ENCODE measurements at places on chromosomes 1 and 21. TPM values are rescaled to one million over a fixed set of nuclear protein-coding genes. Genes with fewer than 3 reads are reported as not detected.

- DNase-seq, result no peak
Measured at GRCh38 chr1:7178336-7178735, 393.1 kb downstream of the CAMTA1 start.

S1PR1 gene
- 79.1 TPM for total RNA-seq

- DNase-seq, result no peak
Measured at GRCh38 chr1:18927654-18928272, 25.4 kb upstream of the ALDH4A1 start.

DNA sequence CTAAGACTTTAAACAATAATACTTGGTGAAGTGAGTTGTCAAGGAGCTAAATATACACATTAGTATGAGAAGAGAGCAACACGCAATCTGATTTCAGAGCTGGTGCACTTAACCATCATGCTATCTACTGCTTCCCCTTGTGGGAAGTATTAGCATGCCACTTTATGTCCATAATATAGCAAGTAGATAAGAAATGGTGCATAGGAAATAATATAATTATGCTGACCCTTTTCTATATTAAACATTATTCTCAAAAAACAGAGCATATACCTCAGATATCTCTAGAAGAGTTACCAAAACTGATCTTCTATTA, 63.4 kb downstream of the MAGI3 start:
- no peak for DNase-seq

GRCh38 chr1:118902711-118903191, 85.4 kb downstream of the TBX15 start:
- no peak for DNase-seq

DNA sequence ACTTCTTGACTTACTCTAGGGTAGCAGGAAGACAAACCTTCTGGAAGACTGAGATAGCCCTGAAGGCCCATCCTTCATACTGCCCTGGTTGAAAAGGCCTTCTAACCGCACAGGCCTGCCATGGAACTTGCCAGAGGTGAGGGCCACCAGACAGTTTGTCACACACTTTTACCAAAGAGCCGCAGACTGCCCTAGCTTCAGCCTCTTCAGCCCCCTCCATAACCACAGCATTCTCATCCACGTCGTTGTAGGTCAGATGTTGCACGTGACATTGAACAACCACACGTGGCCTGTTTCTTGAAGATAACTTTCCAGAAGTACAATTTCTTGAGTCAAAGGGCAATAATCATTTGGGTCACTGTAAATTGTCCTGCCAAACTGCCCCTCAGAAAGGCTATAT, 18.9 kb downstream of the ZNF362 start:
- no peak for DNase-seq

RGS1 gene
- not detected for total RNA-seq

DNA sequence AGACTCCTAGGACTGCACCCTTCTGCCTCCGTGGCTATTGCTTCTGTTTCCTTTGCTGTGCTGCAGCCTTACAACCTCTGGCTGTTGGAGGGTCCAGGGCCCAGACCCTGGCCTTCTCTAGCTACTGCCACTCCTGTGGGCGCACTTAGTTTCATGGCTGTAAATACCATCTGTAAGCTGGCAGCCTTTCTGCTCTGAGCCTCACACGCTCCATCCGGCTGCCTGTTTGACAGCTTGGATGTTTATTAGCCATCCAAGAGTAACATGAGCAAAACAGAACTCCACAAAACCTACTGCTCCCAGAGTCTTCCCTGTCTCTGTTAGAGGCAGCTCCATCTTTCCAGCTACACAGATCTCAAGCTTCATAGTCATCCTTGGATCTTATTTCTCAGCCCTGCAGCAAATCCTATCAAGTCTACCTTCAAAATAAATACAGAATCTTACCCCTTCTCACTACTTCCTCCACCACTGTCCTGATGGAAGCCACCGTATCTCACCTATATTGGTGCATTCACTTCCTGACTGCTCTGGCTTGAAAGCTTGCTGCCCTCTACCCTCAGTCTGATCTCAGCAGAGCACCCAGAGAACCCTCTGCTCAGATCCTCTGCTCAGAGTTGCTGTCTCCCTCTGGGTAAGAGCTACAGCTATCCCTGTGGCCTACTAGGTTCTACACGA, 19.1 kb downstream of the SLC25A33 start:
- DNase-seq, result no peak

DNA sequence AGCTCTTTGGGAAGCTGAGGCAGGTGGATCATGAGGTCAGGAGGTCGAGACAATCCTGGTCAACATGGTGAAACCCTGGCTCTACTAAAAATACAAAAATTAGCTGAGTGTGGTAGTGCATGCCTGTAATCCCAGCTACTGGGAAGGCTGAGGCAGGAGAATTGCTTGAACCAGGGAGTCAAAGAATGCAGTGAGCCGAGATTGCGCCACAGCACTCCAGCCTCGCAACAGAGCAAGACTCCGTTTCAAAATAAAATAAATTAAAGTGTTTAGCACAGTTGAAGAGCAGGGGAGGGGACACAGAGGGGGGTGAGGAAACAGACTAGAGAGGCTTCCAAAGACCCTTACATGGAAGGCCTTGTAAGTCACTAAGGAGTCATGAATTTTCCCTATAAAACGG, 131.2 kb upstream of the SPATA6 start:
- no peak for DNase-seq

DENND2D gene
- total RNA-seq, result 3.6 TPM

DNA sequence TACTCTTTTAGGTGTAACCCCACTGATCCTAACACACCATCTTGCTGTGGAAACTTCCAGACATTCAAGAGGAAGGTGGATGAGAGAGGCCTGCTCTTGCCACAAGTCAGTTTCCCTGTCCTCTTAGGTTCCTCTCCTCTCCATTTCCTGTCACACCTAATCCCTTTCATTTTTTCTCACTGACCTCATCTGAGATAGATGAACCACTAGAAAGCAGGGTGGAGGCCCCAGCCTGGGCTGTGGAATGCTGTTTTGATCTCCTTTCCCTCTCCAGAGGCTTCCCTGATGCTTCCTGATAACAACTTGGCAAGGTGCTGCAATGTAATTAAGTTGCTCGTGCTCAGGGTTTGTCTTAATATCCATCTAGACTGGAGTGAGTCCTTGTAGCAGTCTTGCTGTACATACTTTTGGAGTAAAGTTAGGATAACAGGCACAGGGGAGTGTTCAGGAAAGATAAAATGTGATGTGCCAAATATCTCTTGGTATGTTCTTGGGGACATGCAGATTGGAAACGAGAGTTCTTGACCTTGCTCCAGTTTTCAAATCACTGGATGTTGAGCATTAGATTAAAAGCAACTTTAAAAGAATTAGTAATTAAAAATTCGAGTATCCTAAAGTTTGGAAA, 11.2 kb downstream of the LRRC42 start:
- no peak for DNase-seq

GRCh38 chr1:204246876-204247275, 33.1 kb upstream of the GOLT1A start:
- no peak for DNase-seq

DNA sequence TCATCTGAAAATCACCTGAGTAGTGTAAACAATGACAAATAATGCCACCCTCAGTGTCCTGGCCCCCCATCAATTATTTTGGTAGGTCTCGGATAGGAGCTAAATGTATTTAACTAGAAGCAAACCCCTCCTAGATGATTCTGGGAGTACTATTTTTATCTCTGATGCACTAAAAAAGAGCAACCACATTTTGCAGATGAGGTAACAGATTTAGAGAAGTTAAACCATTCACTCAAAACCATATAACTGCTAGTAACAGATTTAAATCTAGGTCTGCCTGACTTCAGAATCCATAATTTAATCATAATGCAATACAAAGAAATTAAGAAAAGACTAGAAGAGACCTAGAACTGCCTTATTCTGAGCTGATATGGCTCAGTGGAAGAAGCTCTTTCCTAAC, 17.3 kb upstream of the PTCH2 start:
- no peak for DNase-seq

- DNase-seq, result no peak
Measured at GRCh38 chr21:17492415-17493168, 20.3 kb upstream of the CXADR start.

C1orf226 gene
- total RNA-seq, result 28.2 TPM

- DNase-seq, result no peak
Measured at GRCh38 chr1:235516862-235517446, 12.7 kb upstream of the B3GALNT2 start.

GRCh38 chr1:202959276-202959620, 1.1 kb upstream of the ADIPOR1 start:
- no peak for DNase-seq

DNA sequence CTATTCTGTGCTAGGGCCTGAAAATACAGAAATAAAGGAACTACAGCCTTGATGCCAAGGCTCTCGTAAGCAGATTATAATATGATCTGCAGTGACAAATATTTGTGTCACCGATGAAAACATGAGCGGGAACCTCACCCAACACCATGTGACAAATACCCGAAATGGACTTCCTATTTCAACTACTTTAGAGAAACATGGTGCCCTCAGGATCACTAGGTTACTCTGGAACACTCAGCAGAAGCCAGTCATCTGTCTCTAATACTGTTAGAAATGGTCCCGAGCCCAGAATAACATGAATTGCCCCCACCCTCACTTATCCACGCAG, 463 bp upstream of the VAMP3 start:
- no peak for DNase-seq

DNA sequence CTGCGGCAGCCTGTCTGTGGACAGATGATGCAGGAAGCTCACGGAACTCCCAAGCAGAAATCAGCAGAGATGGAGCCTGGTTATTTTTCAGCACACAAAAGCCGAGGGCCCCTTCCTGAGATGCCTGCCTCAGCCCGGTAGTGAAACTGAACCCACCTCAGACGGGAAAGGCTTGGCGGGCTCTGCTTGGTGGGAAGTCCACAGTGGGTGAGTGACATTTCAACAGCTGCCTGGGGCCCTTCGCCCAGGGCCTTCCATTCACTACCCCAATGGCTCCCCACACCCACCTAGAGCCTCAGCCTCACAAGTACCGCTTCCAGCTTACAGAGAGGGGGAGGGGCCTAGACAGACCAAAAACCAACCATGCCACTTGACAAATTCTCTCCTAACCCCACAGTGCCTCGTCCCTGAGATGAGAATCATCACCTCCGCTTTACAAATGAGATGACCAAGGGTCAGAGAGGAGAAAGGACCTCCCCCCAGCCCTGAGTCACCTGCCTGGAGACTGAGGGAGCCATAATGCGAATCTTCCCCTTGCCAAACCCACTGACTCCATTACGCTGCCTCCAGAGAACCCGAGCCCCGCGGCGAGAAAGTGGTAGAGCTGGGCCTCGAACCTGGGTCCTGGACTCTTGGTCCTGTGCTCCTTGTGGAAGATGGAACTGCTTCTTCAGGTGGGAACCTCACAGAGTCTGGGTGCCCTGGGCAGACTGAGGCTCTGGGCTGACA, 3.4 kb upstream of the ECE1 start:
- no peak for DNase-seq

CD101 gene
- 0.10 TPM for total RNA-seq

- no peak for DNase-seq
Measured at GRCh38 chr1:219359126-219359525, 185.4 kb downstream of the LYPLAL1 start.

DNA sequence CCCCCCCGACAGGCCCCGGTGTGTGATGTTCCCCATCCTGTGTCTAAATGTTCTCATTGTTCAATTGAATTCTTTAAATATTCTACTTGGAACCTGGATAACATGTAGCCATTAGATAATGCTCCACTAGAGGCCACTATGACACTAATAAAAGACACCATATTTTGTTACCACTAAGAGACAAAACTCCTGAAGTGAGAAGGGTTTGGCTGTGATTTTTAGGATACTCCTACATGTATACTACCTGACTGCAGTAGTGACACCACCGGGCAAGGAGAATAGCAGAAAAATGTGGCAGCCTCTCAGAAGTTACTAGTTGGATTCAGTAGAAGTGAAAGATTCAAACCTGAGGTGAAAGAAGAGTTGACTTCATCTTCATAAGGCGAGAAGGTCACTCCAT, 36.0 kb downstream of the F5 start:
- no peak for DNase-seq

GRCh38 chr1:175564723-175565122, 178.7 kb downstream of the TNR start:
- no peak for DNase-seq
